ENCODE measurements at places on chromosomes 12 and 14. TPM values are rescaled to one million over a fixed set of nuclear protein-coding genes. Genes with fewer than 3 reads are reported as not detected.
A peak's percentile ranks its signal among the peaks of the same experiment; 100 is the strongest.

DNA sequence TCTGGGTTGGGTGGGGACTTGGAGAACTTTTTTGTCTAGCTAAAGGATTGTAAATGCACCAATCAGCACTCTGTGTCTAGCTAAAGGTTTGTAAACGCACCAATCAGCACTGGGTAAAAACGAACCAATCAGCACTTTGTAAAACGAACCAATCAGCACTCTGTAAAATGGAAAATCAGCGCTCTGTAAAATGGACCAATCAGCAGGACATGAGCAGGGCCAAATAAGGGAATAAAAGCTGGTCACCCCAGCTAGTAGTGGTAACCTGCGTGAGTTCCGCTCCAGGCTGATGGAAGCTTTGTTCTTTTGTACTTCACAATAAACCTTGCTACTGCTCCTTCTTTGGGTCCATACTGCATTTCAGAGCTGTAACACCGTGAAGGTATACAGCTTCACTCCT, 1.7 kb upstream of the ACOT2 start:
- no peaks in the 10 kb centered on the region for H3K27me3 ChIP-seq
- H3K27ac ChIP-seq = no peak overlapping the region
- no peak for DNase-seq
- H3K4me1 ChIP-seq = no peaks in the 10 kb centered on the region
- H3K36me3 ChIP-seq = no peaks in the 10 kb centered on the region
- H3K4me3 ChIP-seq = no peak overlapping the region

The SPTB gene
- 2.7 TPM for total RNA-seq

GRCh38 chr12:111732786-111733185, 33.9 kb upstream of the ALDH2 start:
- H3K27ac ChIP-seq = no peak overlapping the region
- H3K4me1 ChIP-seq = no peaks in the 10 kb centered on the region
- H3K4me3 ChIP-seq = no peak overlapping the region
- H3K27me3 ChIP-seq = no peaks in the 10 kb centered on the region
- DNase-seq = no peak

- DNase-seq = no peak
- H3K36me3 ChIP-seq = peaks cover 10% of the 10 kb centered on the region
- H3K4me1 ChIP-seq = no peaks in the 10 kb centered on the region
- H3K4me3 ChIP-seq = no peak overlapping the region
- no peak overlapping the region for H3K27ac ChIP-seq
- no peaks in the 10 kb centered on the region for H3K27me3 ChIP-seq
Measured at GRCh38 chr12:19369691-19370148, 69.6 kb upstream of the AEBP2 start.

DNA sequence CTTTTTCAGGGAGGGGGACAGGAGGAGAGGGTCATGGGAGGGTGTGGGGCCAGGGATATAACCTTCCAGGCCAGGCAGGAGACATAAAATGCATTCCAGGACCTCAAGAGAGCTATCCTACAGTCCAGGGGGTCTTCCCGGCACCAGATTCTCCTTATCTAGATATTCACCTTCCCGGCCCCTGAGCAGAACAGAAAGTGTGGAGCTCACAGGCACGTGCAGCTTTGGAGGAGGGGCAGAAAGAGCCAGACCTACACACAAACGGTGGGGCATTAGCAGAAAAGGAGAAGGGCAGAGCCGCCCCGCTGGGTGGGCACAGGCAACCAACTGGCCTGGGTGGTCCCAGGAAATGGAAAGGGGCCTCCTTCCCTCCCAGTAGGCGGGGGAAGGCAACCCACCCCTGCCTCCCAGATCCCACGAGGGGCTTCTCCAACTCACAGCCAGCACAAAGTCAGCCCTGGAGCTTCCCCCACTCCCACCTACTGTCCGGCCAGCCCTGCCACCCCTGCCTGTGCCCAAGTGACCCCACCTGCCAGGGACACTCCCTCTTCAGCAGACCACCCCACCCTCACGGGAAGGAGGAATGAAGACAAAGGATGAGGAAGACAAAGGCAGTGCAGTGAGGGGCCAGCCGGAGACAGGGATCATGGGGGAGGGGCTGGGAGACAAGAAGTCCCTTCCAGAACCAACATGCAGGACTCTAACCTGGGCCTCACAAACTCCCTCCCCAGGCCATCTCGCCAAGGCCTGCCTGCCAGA, 33.3 kb downstream of the CCDC85C start:
- H3K4me1 ChIP-seq = peaks cover 55% of the 10 kb centered on the region
- H3K27ac ChIP-seq = 0 out of 2 replicates have a peak overlapping the region, but pooled peaks have one; percentile 33
- no peak overlapping the region for H3K4me3 ChIP-seq

DNA sequence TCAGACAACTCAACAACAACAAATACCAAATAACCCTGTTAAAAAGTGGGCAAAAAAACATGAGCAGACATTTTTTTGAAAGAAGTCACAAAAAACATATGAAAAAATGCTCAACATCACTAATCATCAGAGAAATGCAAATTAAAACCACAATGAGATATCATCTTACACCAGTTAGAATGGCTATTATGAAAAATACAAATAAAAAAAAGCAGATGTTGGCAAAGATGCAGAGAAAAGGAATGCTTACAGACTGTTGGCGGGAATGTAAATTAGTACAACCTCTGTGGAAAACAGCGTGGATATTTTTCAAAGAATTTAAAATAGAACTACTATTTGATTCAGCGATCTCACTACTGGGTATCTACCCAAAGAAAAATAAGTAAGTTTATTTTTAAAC, 114.0 kb downstream of the SLC38A4 start:
- no peak overlapping the region for H3K27ac ChIP-seq
- H3K27me3 ChIP-seq = no peaks in the 10 kb centered on the region
- H3K4me3 ChIP-seq = no peak overlapping the region
- H3K4me1 ChIP-seq = no peaks in the 10 kb centered on the region

Data from H1 (cell line).